ENCODE measurements at places on chromosomes 4 and X. TPM values are rescaled to one million over a fixed set of nuclear protein-coding genes. Genes with fewer than 3 reads are reported as not detected.
A peak's percentile ranks its signal among the peaks of the same experiment; 100 is the strongest.

GRCh38 chrX:48917139-48918001, 1.5 kb downstream of the PIM2 start:
- peak overlapping the region; percentile 85 for H3K27ac ChIP-seq
- DNase-seq = no peak
- peak overlapping the region; percentile 75 for H3K4me3 ChIP-seq
- peaks cover 33% of the 10 kb centered on the region for H3K4me1 ChIP-seq

DNA sequence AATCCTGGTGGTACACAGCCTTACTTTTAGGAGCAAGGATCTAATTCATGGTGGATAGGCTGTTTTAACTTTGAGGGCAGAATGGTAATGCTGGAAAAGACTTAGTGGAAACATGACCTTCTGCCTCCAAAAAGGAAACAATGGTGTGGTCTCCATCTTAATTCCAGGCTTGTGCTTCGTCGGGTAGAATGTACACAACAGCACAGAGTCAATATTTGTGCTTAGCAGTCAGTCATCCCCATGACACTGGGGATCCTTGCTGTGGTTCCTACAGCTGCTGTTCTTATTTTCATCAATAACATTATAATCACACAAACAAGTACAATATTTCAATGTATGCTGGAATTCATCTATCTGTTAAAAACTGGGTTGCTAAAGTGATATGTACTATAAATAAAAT, 104.4 kb downstream of the HHIP start:
- no peaks in the 10 kb centered on the region for H3K4me1 ChIP-seq
- H3K27ac ChIP-seq = no peak overlapping the region
- no peaks in the 10 kb centered on the region for H3K27me3 ChIP-seq
- no peaks in the 10 kb centered on the region for H3K36me3 ChIP-seq
- DNase-seq = no peak

GRCh38 chr4:9765091-9765490, 16.3 kb upstream of the DRD5 start:
- no peaks in the 10 kb centered on the region for H3K4me1 ChIP-seq
- no peak for DNase-seq
- H3K27ac ChIP-seq = no peak overlapping the region
- H3K27me3 ChIP-seq = peaks cover 32% of the 10 kb centered on the region
- no peak overlapping the region for H3K4me3 ChIP-seq
- H3K36me3 ChIP-seq = no peaks in the 10 kb centered on the region

The GABRG1 gene
- not detected for total RNA-seq

DNA sequence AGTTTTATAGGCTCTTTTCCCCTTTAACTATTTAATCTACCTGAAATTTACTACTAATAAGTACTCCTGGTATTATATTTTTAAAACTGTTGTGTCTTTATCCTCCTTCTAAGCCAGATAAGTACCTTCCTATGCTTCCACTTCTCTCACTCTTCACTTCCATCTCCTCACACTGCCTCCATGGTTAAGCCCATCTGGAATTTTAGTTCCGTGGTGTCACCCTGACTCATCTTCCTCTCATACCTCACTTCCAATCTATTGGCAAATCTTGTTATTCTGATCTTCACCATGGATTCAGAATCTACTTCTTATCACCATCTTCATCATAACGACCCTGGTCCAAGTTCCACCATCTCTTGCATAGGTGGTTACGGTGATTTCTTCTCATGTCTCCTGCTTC, 32.7 kb upstream of the DAPP1 start:
- no peak for DNase-seq
- H3K4me3 ChIP-seq = no peak overlapping the region
- peaks cover 7% of the 10 kb centered on the region for H3K27me3 ChIP-seq
- H3K36me3 ChIP-seq = peaks cover 1% of the 10 kb centered on the region
- no peak overlapping the region for H3K27ac ChIP-seq

The EPGN gene
- 1.1 TPM for total RNA-seq

GRCh38 chr4:23789762-23790161, 100.1 kb downstream of the PPARGC1A start:
- peaks cover 23% of the 10 kb centered on the region for H3K4me1 ChIP-seq
- no peaks in the 10 kb centered on the region for H3K27me3 ChIP-seq
- peaks cover 4% of the 10 kb centered on the region for H3K36me3 ChIP-seq

DNA sequence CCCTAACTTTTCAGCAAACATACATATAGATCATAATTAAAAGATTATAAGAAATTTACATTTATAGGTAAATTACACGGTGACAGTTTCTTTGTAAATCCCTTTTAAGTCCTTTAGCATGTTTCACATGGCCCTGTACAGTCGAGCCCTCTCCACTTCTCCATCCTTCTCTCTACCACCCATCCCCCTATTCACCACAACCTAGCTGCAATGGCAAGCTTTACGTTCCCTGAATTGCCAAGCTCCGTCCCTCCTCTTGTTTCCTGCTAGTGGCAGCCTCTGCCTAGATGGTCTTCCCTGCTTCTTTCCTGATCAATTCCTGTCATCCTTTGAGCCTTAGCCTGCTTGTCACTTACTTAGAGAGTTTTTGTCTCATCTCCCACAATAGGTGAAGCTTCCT, 116.2 kb downstream of the TMA16 start:
- H3K27ac ChIP-seq = no peak overlapping the region
- no peaks in the 10 kb centered on the region for H3K4me1 ChIP-seq
- H3K27me3 ChIP-seq = peaks cover 17% of the 10 kb centered on the region
- no peaks in the 10 kb centered on the region for H3K36me3 ChIP-seq
- no peak for DNase-seq

The CSAG3 gene
- not detected for total RNA-seq

The HPGD gene
- not detected for total RNA-seq

The FAM114A1 gene
- total RNA-seq = 245 TPM

The EGF gene
- 0.87 TPM for total RNA-seq

DNA sequence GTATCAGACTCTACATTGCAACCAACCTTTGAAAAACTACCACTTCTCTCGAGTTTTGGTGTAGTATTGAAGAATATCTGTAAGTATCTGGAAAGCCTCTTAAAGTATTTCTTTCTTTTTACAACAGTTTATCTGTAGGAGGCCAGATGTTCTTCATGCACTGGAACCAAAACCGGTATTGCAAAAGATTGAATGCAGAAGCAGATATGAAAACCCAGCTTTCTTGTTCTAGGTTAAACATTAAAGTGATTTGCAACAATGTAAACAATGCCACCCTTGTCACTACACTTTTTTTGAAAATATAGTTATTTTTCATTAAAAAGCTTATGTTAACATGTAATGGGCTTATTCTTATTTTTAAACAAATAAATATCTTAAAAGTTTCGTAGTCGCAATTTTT, 27.2 kb downstream of the PLS3 start:
- H3K27me3 ChIP-seq = no peaks in the 10 kb centered on the region
- peak overlapping the region; percentile 64 for H3K27ac ChIP-seq
- DNase-seq = no peak
- H3K36me3 ChIP-seq = peaks cover 9% of the 10 kb centered on the region
- H3K4me1 ChIP-seq = peaks cover 79% of the 10 kb centered on the region

- H3K27ac ChIP-seq = no peak overlapping the region
- DNase-seq = no peak
- no peaks in the 10 kb centered on the region for H3K4me1 ChIP-seq
- no peak overlapping the region for H3K4me3 ChIP-seq
- peaks cover 1% of the 10 kb centered on the region for H3K27me3 ChIP-seq
These were observed 434.7 kb downstream of the PACRGL start for GRCh38 chr4:21134994-21135393.

The DNAAF6 gene
- not detected for total RNA-seq

The GAGE2A gene
- not detected for total RNA-seq

DNA sequence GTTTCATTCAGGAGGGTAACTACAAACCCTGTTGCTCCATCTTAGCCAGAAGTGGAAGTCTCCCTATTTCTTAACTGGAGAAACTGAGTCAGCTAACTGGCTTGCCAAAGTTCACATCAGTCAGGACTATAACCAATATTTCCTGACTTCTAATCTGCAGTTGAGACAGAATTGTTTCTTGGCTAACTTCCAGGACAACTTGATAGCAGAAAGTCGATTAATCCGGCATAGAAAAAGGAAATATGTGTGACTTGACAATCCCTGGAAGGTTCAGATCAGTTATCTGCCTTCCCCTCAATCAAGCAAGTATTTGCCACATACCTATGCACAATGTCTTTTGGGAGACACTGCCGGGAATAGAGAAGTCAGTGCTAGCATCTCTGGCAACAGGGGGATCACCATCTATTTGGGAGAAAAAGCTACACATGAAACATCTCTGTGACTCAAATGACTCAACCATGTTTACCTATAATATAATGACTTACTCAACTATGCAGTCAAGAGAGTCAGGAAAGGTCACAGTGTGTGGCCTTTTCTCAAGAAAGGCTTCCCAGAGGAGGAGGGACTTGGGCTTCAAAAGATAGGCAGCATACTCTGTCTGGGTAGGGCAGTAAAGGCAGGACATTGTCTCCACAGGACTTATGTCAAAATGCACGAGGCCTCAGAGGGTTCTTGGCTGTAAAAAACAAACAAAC, 12.4 kb upstream of the LONRF3 start:
- H3K27me3 ChIP-seq = peaks cover 13% of the 10 kb centered on the region
- no peaks in the 10 kb centered on the region for H3K36me3 ChIP-seq
- no peak overlapping the region for H3K4me3 ChIP-seq
- no peak overlapping the region for H3K27ac ChIP-seq
- H3K4me1 ChIP-seq = no peaks in the 10 kb centered on the region
- DNase-seq = no peak

The HSFX2 gene
- total RNA-seq = not detected

- H3K4me1 ChIP-seq = no peaks in the 10 kb centered on the region
- H3K27me3 ChIP-seq = peaks cover 3% of the 10 kb centered on the region
- DNase-seq = no peak
- no peak overlapping the region for H3K27ac ChIP-seq
These were observed 10.1 kb downstream of the XAGE5 start for GRCh38 chrX:52821079-52821760.

DNA sequence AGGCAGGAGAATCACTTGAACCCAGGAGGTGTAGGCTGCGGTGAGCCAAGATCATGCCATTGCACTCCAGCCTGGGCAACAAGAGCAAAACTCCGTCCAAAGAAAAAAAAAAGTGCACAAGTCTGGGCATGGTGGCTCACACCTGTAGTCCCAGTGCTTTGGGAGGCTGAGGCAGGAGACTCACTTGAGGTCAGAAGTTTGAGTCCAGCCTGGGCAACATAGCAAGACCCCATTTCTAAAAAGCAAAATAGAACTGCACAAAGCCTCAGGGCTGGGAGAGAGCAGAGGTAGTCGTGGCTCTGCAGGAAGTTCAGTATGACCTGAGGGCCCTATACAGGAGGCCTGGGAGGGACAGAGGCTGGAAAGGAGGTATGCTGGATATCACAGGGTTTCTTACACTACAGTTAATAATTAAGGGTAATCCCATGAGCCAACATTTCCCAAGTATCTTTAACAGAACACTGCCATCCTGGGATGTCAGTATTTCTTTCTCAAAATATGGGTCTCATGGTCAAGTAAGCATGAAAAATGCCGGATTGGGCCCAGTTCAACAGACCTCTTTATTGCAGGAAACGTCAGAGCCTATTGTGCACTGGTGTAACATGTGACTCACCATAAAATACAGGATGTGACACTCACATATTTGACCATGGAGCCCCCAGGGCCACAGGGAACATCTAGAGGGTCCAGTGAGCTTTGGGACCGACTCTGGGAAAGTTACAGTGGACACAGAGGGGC, 37.8 kb downstream of the ACSL1 start:
- no peak overlapping the region for H3K27ac ChIP-seq
- H3K4me1 ChIP-seq = peaks cover 11% of the 10 kb centered on the region

DNA sequence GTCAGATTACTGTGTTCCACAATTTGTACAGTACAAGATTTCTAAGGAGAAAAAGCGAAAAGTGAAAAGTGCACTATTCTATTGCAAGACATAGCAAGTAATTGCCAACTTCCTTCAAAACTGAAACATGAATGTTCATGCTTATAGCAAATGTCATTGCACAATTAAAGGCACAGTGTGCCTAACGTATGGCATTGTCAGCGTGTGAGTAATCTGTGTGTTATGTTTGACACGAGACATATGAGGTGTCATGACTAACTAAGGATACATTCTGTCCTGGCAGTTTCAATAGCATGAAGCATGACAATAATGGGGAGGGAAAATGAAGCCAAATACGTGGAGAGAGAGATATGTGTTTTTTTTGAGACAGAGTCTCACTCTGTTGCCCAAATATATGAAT, 33.6 kb upstream of the TBC1D9 start:
- no peak overlapping the region for H3K27ac ChIP-seq
- no peak overlapping the region for H3K4me3 ChIP-seq
- peaks cover 8% of the 10 kb centered on the region for H3K4me1 ChIP-seq
- DNase-seq = no peak

The MAGEA2B gene
- total RNA-seq = not detected

DNA sequence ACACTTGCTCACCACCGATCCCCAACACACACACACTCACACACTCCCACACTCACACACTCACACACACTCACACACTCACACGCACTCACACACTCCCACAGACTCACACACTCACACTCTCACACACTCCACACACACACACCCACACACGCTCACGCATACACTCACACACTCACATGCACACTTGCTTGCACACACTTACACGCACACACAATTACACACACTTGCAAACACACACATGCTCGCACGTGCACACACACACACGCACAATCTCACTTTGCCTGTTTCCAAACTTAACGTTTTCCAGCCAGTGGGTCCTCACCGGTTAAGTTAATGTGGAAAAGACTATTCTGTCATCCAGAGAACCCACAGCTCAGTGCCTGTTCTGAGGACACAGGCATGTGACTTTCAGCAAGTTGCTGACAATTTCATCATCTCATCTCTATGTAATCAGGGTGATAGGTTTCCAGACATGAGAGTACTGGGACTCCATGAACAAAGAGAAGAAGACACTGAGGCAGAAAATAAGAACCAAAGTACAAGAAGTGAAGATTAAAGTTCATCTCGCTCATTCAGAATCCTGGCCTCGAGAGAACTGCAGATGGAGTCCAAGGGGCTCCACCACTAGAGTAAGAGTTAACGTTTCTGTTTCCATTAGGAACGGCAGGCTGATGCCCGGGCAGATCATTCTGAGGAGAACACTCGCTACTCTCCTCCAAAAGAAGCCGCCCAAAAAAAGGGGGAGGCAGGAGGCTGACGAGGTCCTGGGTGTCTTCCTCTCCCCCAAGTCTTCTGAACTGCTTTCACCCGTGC, 153.2 kb upstream of the FRG1 start:
- H3K4me1 ChIP-seq = no peaks in the 10 kb centered on the region
- H3K4me3 ChIP-seq = no peak overlapping the region
- no peak for DNase-seq

The GPR119 gene
- not detected for total RNA-seq

DNA sequence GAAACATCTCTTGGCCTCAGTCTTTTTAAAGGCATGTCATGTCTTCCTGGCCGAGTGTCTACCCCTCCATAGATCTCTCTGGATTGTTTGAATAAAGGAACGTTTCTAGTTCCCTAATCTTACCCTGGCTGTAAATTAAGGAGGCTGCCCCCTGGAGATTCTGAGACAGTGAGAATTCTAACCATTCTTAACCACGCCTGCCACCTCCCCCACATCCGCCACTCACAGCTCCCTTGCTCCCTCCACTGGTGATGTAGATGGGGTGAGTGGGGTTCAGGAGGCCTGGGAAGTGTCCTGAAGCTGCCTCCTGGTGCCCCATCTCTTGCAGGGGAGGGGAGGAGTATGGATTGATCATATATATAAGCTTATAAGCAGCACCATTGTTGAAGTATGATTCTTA, 48.0 kb upstream of the TRIM2 start:
- no peak overlapping the region for H3K4me3 ChIP-seq
- no peak overlapping the region for H3K27ac ChIP-seq
- no peaks in the 10 kb centered on the region for H3K27me3 ChIP-seq
- H3K36me3 ChIP-seq = no peaks in the 10 kb centered on the region

GRCh38 chrX:15468036-15468435, 25.1 kb downstream of the PIR start:
- H3K4me1 ChIP-seq = peaks cover 5% of the 10 kb centered on the region
- peaks cover 2% of the 10 kb centered on the region for H3K36me3 ChIP-seq
- H3K27ac ChIP-seq = peak overlapping the region; percentile 5
- no peaks in the 10 kb centered on the region for H3K27me3 ChIP-seq
